ENCODE measurements at places on chromosomes 2 and 18.
A peak's percentile ranks its signal among the peaks of the same experiment; 100 is the strongest.

DNA sequence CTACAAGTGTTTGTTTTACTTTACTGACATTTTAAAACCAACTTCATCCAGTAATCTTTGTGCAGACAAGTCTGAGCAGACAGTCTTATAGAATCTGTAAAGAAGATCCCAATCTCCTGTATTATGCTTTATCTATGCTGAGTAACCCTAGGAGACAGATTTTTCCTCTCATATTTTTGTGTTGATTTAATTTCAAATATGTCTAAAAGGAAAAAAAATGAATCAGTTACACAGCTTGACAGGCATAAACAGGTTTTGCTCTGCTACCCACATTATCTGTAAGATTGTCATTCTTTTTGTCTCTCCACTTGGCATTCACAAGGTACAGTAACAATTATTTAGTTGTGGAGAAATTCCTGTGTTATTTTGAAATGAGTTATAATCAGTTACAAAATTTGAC lies 415.0 kb downstream of the NYAP2 start:
- DNase-seq: no peak

GRCh38 chr2:241563981-241564595 lies 5.5 kb downstream of the BOK start:
- no peak for DNase-seq

GRCh38 chr18:10378688-10379420 lies 75.6 kb upstream of the APCDD1 start:
- DNase-seq: no peak

DNA sequence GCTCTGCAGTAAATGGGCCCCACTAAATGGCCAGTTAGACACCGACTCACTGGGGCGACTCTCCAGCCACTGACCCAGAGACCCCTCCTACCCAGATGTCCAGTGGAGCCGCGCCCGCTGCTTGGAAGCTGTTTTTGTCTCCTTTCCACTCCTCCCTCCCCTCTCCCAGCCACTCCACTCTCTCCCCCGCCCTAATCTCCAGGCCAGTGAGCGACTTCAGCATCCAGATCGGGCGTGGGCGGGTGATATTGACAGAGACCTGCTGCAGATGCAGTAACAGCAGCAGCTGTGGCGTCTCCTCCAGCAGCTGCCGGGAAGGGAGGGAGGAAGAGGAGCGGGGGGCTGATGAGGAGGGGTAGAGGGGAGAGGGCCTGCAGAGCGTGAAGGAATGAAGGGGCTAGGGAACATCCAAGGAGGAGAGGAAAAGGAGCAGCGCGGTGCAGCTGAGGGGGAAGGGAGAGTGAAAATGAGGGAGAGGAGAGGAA lies at the start of gene SCN7A:
Gene SCN7A, minus strand, starts transcription at position 110 of the 485 bp plus-strand sequence. CDS start 16,553 bp downstream, outside the sequence.
- peak; percentile 10 for DNase-seq

DNA sequence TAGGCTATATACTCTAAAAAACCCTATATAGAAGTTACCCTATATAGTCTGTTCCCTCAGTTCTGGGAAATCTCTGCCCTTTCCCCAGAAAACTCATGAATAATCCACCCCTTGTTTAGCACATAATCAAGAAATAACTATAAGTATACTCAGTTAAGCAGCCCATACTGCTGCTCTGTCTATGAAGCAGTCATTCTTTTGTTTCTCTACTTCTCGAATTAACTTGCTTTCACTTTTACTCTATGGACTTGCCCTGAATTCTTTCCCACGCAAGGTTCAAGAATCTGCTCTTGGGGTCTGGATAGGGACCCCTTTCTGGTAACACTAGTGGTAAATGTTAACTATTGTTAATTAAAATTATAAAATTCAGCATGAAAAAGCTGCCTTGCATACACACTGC lies 17.4 kb upstream of the AP1S3 start:
- DNase-seq: no peak

All from smooth muscle cell of the brain vasculature (primary cell).